ENCODE measurements at places on chromosomes 16 and 17.

DNA sequence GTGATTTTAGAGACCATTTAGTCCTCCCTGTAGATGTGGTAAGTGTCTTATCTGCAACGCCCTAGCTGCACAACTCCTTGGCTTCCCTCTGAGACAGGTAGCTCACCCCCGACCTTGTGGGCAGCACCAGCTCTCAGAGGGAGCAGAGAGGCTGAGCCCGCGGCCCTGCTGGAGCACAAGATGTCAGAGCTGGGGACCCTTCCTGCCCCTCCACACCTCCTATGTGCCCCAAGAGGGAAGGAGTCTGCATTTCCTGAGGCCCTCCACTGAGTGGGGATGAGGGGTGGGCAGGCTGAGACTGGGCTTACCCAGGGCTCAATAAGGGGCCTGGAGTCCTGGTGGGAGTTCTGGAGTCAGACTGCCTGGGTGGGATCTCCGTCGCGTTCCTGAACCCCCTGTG lies 12.2 kb upstream of the ADGRG1 start:
- DNase-seq, result no peak

GRCh38 chr16:61179561-61179960 lies 856.7 kb downstream of the CDH8 start:
- DNase-seq, result no peak

- DNase-seq, result no peak
Observed at GRCh38 chr16:66382171-66382965, 15.9 kb downstream of the CDH5 start.

GRCh38 chr16:69348222-69348621 lies 3.4 kb downstream of the TMED6 start:
- no peak for DNase-seq

- DNase-seq, result no peak
Observed at GRCh38 chr16:3020604-3021448, 658 bp downstream of the TNFRSF12A start.

DNA sequence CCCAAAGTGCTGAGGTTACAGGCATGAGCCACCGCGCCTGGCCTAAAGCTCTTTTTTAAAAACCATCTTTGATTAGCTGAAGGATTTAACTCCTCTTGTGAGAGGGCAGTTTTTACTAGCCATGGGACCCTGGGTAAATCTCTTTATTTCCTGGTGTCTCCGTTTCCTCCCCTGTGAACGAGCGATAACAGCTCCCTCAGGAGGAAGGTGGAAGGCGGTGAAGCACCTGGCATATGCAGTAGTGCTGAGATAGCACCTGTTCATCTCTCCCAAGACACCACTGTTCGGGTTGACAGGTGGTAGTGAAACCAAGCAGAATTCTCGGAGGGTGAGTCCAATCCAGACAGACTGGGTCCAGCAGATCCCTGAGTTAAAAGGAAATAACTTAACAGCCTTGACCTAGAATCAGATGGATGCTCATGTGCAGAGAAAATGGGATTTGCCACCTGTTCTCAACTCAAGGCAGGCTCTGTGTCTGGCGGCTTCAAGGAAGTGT lies 86.2 kb downstream of the CRISPLD2 start:
- no peak for DNase-seq

DNA sequence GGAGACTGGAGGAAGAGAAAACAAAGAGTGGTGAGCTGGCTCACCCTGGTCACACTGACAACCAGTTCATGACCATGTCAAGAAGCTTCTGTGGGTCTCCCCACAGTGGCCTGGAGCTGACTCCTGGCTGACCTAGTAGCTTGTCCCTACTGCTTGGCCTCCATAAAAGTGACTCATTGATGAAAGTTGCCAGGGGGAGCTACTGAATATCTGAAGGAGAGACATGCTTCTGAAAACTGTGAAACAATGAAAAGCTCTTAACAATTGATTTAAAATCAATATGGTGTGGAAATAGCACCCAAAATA lies 22.0 kb downstream of the SMPD3 start:
- DNase-seq, result no peak

DNA sequence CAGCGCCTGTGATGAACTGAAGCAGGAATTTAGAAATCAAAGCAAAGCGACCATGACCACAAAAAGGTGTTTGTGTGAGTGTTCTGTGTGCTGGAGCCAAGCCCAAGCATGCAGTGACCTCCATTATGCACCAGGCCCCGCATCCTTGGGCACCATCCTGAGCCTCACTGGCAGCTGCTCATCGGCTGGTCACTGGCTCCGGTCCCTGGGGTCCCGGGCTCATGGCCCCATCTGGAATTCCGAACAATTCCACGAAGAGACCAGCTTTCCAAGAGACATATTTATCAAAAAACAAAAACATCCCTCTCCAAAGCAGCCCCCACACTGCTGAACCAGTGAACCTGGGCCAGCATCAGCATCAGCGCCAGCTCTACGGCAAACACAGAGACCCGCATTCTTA lies 15.2 kb upstream of the ZNF469 start:
- DNase-seq, result no peak
